ENCODE measurements at places on chromosomes 2 and 18.
A peak's percentile ranks its signal among the peaks of the same experiment; 100 is the strongest.

DNA sequence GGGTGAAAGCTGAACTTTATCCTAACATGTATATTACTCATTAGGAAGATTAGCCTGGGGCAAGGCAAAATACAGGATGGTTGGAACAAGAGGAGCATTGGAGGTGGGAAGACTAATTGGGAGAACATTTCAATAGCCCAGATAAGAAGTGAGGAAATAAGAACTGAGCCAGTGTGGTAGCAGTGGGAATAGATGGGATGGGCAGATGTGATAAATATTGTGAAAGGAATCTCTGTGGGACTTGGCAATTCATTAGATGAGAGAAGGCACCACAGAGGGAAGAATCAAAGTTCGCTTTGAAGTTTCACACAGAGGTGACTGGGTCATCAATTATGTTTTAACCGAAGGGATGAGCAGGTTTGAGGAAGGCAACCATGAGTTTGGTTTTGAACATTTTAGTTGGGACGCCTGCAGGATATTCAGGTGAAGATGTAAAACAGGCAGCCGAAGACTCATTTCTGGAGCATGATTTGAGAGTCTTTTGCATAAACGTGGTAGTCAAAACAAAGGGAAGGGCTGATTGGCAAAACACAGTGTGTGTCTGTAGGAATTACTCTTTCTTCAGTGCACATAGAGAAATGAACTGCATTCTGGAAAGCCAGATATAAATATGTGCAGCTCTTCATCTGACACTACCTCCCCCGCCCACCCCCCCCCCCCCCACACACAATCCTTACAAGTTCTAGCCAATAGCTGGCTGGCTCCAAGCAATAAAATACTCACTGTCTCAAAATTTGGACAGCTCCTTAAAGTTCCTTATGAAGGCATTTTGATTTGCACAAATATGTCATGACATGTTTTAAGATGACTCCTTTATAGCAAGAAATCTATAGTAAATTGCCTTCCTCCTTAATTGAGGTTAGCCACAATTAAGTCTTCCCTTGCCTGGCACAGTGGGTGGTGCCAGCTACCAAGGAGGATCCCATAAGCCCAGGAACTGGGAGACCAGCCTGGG lies 1.9 kb upstream of the SLC1A4 start:
- peak; percentile 10 for DNase-seq

- DNase-seq: no peak
Observed at GRCh38 chr18:23591011-23591410, 4.7 kb upstream of the NPC1 start.

- DNase-seq: no peak
Observed at GRCh38 chr2:101173707-101174295, 22.6 kb upstream of the TBC1D8 start.

DNA sequence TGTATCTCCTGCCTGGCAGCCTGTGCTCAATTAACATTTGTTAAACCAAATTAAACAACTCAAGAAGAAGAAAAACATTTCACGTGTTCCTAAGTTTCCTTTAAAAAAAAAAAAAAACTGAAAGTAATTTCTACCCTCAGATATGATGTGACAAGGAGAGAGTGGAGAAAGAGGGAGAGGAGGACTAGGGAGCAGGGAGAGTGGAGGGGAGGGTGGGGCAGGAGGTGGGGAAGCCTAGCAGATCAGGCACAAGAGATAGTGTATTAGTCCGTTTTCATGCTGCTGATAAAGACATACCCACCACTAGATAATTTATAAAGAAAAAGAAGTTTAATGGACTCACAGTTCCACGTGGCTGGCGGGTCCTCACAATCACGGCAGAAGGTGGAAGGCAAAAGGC lies 46.4 kb downstream of the CYP1B1 start:
- DNase-seq: no peak

DNA sequence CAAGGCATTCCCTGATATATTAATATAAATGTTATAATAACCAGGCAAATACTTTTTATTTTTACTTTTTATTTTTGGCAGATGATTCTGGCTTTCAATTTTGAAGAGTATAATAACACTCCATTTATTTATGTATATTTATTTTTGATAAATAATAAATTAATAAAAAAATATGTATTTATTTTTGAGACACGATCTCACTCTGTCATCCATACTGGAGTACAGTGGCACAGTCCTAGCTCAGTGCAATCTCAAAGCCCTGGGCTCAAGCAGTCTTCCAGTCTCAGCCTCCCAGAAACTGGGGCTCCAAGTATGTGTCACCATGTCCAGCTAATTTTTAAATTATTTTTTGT lies 93.4 kb upstream of the ITGA6 start:
- DNase-seq: no peak

DNA sequence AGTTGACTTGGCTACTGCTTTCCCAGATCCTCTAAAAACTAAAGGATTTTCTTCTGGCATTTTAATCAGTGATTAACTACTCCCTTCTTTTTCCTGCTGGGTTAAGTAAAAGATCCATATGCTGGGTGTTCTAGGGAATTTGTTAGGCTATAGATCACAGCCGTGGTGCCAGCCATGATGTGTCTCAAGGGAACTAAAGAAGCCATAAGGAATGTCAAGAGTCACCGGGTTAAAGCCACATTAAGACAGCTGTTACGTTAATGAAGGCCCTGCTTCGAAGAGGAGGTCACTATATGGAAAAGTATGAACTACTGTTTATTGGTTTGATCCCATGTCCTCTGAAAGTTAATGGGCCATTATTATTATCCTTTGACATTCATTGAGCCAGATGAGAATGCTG lies 70.7 kb downstream of the PAX3 start:
- DNase-seq: no peak

DNA sequence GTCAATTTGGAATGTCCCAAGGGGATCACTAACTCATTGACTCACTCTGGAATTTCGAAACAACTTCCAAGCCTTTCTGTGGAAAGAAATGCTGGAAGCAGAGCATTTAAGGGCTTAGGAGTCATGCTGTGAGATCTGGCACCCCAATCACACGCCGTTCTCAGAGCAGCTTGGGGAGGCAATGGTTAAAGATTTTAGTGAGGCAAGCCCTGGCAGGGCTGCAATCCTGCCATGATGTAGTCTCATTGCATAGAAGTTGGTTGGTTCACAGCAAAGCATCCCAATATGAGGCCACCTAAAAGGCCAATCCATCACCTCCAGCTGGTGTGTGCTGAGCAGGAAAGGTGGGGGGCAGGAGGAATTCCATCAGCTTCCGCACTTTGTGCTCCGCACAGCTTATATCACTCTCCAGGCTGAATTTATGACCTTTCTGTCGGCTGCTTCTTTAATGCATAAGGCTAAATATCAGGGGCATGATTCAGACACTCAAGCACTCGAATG lies 1043.9 kb upstream of the POU3F3 start:
- no peak for DNase-seq

- DNase-seq: no peak
Observed at GRCh38 chr2:150167711-150168110, 319.8 kb downstream of the RND3 start.

DNA sequence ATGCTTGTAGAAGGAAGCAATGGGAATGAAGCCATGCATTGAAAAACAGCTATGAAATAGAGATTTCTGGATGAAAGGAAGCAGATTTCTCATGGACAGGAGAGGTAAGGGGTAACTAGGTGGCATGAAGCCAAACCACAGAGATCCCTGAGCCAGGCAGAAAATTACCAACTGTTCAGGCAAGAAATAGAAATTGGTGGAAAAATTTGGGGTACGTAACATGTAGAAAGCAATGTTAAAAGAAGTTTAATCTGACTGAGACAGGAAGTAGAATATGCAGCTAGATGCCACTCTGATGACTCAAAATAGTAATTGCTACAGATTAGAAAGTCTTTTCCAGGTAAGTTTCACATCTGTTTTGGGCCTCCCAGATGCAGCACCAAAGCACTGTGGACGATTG lies 928.5 kb upstream of the CELF4 start:
- DNase-seq: no peak

DNA sequence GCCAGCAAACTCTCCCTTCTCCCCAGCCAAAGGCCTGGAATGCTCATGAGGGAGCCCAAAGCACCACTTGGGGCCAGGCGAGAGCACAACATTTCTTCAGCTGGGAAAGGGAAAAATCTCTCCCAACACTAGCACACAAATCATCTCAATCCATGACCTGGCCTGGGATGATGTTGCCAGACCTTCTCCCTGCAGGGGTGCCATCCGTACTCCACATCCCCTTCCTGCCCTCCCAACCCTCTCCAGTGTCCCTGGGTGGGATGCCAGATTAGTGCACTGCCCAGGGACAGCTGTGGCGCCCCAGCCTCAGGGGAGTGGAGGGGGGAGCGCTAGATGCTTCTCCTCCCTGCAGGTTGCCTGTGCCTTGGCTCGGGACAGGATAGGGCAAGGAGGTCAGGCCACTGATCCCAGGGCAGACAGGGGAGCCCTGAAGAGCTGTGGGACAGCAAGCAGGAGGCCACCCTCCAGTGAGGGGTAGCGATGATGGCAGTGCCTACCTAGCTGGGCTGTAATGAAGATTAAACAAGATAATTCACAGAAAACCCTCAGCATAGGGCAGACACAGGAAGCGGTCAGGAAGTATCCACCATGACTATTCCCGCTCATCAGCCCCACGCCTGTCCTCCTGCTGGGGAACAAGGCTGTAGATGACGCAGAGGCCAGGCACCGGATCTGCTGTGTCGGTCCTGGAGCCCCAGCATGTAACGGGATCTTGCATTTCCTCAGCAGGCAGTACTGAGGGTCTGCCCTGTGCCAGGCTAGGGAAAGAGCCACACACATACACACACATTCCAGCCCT lies 31.1 kb downstream of the SERTAD2 start:
- no peak for DNase-seq
